ENCODE measurements at places on chromosomes 4 and X.

GRCh38 chr4:76740866-76741662 is 156.9 kb downstream of the SOWAHB start:
- no peak for DNase-seq

- no peak for DNase-seq
Measured at GRCh38 chr4:58679886-58680285, 1569.7 kb upstream of the IGFBP7 start.

DNA sequence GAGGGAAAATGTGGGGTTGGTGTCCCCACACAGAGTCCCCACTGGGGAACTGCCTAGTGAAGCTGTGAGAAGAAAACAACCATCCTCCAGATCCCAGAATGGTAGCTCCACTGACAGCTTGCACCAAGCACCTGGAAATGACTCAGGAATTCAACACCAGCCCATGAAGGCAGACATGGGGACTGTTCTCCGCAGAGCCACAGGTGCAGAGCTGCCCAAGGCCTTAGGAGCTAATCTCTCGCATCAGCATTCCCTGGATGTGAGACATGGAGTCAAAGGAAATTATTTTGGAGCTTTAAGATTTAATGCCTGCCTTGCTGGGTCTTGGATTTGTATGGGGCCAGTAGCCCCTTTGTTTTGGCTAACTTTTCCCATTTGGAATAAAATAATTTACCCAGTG is 367.9 kb downstream of the FAM133A start:
- no peak for DNase-seq

DNA sequence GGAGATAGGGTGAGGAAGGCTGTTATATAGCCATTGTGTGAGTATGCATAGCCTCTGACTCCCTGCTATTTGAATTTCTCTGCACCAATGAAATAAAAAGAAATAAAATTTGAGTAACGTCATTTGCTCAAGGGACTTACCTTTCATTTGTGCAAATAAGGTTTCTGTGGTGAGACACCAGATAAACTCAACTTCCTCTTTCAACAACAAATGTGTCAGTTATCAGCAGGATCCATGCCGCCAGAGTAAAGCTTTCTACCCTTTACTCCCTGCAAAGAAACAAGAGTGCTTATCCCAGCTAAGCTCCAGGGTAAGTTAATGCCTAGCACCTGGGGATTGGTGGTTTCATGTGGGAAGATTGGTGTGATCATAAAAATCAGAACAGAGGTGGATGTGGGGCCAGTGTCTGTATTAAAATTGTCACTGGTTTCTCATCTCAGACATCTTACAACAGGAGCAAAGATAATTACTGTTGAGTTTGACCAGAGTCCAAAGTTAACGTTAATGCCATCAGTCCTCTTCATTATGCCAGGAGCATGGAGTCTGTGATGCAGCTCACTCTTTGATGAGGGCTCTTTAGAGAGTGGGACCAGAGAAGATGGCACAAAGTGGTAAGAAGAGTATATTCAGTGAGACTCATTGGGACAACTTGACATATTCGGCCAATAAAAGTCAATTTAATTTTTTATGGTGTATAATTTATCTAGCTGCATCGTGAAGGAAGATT is at the start of gene P2RY10:
Gene P2RY10, plus strand, starts transcription at position 206 of the 727 bp plus-strand sequence. CDS start 15,130 bp downstream, outside the sequence.
- no peak for DNase-seq

GRCh38 chrX:17380221-17380620 is 5.2 kb downstream of the NHS start:
- DNase-seq, result no peak

GRCh38 chr4:174215057-174215456 is 68.4 kb downstream of the FBXO8 start:
- no peak for DNase-seq

GRCh38 chr4:168759321-168759720 is 250.7 kb downstream of the CBR4 start:
- DNase-seq, result no peak

GRCh38 chr4:47862297-47862696 is 24.4 kb upstream of the CORIN start:
- DNase-seq, result no peak

GRCh38 chr4:1305261-1305711 is 15.6 kb downstream of the MAEA start:
- no peak for DNase-seq

DNA sequence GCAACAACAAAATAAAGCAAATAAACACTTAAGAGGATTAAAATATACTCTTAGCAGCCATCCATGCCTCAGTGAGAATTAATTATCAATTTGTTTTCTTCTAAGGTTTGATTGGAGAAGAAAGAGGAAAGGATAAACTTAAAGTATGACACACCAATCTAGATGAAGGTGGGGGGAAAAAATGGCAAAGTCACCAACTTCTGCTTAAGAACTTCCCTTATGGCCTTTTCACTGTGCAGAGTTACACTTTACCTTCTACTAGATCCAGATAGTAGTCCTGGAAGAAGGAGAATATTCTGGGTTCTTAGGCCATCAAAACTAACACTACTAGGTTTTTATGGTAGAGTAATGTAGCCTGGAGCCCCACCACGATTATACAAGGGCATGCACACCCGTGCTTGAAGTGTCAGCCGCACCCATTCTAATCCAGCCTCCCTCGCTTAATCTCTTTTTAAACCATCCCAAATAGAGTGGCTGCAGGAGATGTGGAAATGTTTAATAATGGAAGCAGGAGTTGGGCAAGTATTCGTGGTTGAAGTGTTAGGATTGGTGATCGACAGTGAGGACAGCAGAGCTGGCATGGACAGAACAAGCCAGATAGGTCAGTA is 14.1 kb downstream of the ENPEP start:
- DNase-seq, result no peak

GRCh38 chrX:143634309-143634662 is 1.6 kb downstream of the SLITRK4 start:
- DNase-seq, result no peak
